ENCODE measurements at places on chromosomes 1 and 21.

GRCh38 chr1:39270368-39270767 is 65.9 kb downstream of the MACF1 start:
- no peak for DNase-seq

GRCh38 chr1:110348050-110348449 is 8.9 kb downstream of the RBM15 start:
- no peak for DNase-seq

GRCh38 chr21:15003463-15004135 is 61.2 kb downstream of the NRIP1 start:
- DNase-seq, result no peak

DNA sequence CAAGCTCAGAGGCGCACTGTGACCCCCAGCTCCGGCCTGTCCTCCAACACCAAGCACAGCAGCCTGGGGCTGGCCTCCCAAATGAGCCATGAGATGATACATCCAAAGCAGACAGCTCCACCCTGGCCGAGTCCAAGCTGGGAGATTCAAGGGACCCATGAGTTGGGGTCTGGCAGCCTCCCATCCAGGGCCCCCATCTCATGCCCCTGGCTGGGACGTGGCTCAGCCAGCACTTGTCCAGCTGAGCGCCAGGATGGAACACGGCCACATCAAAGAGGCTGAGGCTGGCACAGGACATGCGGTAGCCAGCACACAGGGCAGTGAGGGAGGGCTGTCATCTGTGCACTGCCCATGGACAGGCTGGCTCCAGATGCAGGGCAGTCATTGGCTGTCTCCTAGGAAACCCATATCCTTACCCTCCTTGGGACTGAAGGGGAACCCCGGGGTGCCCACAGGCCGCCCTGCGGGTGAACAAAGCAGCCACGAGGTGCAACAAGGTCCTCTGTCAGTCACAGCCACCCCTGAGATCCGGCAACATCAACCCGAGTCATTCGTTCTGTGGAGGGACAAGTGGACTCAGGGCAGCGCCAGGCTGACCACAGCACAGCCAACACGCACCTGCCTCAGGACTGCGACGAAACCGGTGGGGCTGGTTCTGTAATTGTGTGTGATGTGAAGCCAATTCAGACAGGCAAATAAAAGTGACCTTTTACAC is 29.1 kb downstream of the SLC19A1 start:
- peak; percentile 71 for DNase-seq

GRCh38 chr1:154955039-154955717 is 721 bp downstream of the PBXIP1 start:
- peak; percentile 77 for DNase-seq

DNA sequence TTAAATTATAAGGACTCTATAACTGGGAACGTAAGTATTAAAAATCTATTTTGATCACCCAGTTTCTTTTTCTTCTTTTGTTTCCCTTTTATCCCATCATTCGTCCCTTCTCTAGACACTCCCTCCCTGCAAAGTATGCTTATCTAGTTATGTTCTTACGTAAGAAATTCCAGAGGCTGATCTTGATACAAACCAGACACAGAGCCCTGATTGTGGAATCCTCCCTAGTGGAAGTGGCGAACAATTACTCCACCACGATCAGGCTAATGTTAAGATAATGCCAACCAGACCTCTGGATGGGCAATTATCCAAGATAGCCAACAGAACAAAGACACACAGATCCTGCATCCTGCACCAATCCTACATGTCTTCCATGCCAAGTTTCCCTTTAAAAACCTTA is 1557.4 kb downstream of the PLA2G4A start:
- no peak for DNase-seq

GRCh38 chr1:221829327-221830015 is 87.6 kb upstream of the DUSP10 start:
- DNase-seq, result no peak

GRCh38 chr1:215793180-215793579 is 226.1 kb downstream of the KCTD3 start:
- no peak for DNase-seq
